ENCODE measurements at places on chromosomes 2 and 18.

DNA sequence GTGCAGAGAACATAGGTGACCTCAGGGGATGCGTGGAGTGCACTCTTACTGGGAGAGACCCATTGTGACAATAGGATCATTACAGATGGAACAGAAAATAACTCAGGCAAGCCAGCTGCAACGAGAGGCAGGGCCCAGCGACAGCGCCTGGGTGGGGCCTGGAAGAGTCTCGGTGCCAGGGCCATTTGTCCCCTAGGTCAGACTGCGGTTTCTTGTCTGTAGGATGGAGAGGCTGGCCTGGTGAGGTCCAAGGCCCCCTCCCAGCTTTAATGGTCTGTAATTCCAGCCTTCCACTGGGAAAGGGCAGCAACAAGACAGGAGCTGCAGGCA, 208.6 kb upstream of the APCDD1 start:
- no peak for DNase-seq

DNA sequence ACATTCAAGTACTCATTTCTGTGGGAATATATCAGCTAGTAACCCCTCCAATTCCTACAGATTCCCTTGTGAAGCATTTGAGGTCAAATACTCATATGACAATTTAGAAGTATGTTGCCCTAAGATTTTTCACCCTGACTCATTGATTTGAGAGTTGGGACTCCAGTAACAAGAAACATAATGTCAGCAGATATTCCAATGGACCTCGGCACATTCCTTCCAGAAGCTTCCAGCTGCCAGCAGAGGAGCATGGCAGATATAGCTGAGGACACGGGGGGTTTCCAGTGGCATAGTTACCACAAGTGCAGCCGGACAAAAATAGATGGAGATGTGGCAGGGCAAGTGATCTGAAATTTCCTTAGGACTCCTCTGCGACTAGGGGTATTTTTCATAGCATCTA, 101.9 kb upstream of the ARHGAP28 start:
- DNase-seq = no peak

DNA sequence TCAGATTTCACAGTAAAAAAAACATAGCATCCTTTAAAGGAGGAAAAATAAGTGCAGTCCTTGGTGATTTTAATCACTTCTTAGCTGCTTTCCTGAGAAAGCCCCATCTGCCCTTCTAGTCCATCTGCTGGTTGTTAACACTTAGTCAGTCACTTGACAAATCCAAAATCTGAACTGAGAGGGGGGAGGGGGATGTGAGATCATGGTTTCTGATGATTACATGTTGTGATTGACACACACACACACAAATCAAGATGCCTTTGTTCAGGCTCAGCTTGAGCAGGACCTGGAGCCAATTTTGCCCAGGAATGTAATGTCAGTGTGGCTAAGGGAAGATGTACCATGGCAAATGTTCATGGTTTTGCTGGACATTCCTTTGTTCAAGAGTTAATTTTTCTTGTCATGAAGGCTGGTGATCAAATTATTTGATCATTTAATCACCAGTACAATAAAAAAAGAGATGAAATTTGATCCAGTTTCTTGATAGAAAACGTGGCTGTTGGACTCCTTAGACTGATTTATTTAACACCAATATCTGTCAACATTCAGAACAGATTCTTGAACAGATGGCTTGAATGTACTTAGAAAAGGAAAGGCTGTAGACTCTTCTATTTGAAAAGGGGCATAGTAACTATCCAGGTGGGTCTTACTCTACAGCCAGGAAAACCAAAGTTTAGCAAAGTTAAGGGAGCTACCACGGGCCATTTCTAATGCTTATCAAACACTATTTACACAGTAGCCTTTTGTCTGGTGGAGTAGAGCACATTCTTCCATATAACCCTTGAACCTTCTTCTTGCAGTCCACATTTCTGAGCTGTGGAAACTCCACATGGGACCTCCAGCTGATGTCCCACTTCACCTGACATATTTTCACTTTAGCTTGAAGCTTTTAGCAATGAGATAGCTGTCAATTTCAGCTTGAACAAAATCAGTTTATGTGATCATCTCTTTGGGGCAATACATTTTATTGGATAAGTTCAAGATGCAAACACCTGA, 408.7 kb downstream of the PIK3C3 start:
- DNase-seq = no peak

- DNase-seq = no peak
These were observed 37.4 kb downstream of the VAPA start for GRCh38 chr18:9951022-9951859.

DNA sequence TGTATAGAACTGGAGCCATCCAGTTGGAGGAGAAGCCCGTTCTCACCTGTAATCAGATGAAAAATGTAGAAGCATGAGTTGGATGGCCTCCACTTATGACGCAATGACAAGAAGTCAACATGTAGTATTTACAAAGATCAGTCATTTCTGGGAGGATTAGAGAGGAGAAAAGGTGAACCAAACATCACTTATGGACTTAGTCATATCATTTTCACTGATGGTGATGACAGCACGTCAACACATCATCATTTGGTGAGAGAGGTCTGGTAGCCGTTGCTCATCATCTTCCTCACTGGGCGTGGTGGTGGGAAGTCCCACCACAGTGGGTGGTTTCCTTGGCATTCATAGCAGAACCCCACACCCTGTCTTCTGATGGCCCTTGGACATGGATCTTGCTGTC, 264.2 kb upstream of the EPAS1 start:
- peak; percentile 8 for DNase-seq

DNA sequence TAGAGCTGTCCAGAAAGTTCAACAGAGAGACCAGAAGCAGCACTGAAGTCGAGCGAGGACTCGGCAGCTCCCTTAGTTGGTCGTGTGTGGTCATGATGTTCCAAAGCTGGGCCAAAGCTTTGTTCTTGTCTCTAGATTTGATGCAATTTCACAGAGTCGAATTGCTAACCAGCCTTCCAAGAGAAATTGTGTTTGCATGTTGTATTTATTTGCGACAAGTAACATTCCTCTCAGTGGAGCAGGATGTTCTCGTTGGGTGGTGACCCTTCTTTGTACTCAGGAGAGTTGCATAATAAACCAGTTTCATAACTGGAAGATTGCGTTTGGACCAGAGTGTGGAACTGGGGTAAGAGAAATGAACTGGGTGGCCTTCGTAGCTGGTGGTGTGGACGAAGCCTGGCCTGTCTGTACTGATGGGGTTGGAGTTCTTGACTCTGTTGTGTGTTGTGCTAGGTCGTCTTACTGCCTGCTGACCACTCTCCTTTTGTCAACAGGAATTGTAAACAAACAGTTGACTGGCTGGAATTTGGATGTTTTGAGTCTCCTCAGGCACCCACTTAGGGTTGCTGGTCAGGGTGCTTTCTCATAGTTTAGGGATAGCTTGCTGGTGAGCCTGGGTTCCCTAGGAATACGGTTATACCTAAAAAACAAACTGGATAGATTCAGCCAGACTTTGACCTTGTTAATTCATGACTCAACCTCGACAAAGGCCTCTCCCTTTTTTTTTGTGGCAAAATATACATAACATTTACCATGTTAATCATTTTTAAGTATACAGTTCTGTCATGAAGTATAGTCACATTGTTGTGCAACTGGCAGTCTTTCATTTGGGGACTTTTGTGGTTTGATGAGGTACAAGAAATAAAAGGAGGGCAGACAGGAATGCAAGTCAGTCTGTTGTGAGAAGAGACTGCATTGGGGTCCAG, 28.9 kb upstream of the TOGARAM2 start:
- no peak for DNase-seq

- DNase-seq = no peak
These were observed 108.4 kb downstream of the ZEB2 start for GRCh38 chr2:144411473-144411872.

DNA sequence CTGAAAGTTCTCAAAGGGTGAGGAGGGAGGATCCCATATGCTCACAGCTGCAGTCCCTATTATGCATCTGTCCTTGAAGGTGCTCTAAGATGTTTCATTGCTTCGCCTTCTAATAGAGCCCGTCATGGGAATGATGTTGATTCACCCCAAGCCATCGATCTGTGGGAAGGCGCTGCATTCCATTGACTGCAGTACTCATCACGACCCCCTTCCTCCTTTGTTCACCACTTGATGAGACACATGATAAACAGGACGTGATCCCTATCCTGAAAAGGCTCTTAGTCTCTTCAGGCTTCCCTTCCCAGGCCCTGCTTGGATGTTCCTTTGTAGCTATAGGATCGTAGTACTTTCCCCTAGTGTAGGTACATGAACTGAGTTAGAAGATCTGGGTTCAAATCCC, 181.8 kb downstream of the AGPS start:
- no peak for DNase-seq

All from stimulated activated CD4-positive, alpha-beta T cell treated with anti-CD3 and anti-CD28 coated beads, TNF-alpha, amount 100 ng/mL, for 48 hours (primary cell).